GM12892 (cell line): ENCODE measurements at places on chromosomes 1 and 21.

DNA sequence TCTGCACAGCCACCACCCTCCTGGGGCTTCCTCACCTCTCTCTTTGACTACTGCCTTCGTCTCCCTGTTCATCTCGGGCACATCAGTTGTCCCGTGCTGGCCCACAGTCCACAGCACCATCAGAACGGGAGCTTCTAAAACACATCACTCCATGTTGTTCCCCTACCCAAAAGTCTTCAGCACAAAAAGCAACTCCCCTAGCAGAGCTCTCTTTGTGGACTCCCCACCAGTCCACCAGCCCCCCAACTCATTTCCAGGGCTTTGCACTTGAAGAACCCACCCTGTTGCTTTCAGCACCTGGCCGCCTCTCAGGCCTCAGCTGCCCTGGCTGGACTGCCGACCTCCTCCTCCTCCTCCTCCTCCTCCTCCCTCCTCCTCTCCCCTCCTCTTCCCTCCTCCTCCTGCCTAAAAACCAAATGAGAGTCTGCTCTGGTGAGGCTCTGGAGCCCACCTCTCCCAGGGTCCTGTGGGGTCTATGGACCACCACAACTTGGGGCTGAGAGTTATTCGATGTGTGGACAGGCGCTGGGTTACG lies 251.2 kb upstream of the VAMP3 start:
- no peak for DNase-seq

GRCh38 chr1:25744140-25744581 lies 55.8 kb upstream of the SELENON start:
- DNase-seq, result no peak

DNA sequence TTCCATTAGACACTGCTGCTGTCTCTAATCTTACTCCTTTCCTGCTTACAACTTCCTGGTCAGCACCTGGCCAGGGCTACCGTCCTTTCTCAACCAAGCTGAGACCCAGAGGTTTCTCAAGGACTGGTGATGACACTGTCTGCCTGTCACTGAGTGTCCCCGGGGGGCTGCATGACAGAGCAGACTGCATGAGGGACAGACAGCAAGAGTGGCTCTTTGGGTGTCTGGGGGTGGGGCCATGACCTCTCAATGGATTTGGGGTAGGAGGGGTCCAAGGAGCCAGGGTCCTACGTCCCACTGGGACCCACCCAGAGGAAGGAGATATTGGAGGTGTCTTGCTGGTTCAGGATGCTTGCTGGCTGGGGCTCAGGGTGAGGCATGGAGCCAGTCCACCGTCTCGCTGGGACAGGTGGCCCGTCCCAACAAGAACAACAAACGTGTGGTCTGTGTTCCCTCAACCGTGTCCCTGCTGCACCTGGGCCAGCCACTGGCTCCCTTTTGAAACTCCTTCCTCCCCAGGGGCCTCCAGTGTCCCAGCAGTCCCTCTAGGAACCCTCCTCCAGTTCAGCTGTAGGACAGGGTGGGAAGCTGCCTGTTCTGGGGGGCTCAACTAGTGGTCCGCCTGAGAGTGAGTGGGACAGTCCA lies 344.6 kb upstream of the AJAP1 start:
- DNase-seq, result no peak

DNA sequence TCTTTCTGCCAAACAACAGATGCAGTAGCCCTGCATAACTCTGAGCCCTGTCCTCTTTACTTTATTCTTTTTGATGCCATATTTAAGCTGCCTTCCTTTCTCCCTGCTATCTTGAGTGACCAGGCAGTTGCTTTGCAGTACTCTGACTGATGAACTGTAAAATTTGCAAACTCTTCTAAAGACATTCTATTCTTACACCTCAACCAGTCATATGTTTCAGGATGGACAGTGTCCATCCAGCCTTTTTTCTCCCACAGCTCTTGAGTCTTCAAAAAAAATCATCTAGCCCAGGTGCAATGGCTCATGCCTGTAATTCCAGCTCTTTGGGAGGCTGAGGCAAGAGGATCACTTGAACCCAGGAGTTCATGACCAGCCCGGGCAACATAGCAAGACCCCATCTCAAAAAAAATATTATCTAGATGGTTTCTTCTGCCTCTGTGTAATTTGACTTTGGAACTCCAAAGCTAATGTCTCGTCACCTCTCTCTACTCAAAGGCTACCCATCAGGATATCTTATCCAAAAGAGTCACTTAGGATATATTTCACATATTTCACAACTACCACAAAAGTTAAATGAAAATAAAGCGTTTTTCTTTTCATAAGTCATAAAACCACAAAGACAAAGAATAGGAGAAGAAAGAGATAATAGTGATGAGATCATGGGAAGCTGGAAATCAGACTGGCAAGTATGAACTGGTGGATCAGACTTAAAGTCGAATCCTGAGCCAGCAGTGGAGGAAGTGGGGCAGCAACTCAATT lies 54.6 kb upstream of the IPO9 start:
- no peak for DNase-seq

DNA sequence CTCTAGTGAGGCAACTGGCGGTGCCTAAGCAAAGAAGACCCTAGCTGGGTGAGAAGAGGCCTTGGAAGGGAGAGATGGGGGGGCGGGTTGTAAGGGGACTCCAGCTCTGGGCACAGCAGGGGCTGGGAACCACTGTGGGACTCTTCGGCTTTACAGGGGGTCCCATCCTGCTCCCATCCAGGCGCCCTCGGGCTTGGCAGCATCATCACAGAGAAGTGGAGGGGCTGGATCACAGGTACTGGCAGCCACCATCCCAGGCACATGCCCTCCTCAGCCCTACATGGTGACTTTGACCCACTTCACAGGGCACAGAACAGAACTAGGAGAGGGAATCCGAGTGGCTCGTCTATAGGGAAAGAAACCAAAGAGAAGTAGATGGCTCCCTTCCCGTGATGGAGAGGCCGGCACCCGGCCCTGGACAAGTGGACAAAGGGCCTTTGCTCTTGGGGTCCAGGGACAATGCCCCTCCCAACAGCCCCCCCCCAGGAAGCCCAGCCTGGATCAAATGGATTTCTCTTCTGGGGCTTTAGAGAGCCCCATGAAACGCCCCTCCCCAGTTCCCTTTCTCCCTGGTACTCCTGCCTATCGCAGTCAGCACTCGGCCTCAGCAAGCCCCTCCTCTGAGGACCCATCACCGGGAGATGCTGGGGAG lies 54.0 kb upstream of the ECE1 start:
- DNase-seq, result no peak

GRCh38 chr1:78004719-78005447 lies at the start of gene DNAJB4:
Gene DNAJB4, plus strand, starts transcription at chr1:78004939. Its CDS starts 172 bp downstream, at chr1:78005111.
- DNase-seq, result peak; percentile 34

DNA sequence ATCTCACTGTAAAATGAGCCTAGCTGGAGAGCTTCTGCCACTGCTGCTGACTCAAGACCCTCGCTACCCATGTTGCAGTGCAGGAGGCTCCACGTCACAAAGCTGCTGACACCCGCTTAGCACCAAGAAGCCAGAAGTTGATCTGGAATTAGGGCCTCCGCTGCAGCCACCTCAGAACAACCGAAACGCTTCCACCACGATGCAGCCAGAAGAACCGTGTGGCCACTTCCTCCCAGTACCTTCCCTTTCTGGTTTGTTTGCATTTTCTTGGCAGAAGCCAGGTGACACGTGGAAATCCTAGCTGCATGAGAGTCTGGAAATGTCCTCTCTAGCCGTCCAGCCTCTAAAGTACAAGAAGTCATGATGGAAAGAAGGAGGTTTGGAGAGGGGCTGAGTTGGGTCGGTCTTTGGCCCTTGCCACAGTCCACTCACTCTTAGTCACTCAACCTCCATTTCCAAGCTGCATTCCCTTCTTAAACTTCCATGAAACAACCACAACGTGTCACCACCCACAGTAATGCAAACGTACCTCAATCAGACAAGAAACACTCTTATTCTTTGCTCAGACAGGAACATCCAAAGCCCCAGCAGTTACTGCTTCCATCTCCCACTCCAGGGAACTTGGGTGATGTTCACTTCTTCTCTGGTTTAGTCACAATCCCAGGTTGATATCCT lies 10.0 kb upstream of the CDA start:
- DNase-seq, result no peak

DNA sequence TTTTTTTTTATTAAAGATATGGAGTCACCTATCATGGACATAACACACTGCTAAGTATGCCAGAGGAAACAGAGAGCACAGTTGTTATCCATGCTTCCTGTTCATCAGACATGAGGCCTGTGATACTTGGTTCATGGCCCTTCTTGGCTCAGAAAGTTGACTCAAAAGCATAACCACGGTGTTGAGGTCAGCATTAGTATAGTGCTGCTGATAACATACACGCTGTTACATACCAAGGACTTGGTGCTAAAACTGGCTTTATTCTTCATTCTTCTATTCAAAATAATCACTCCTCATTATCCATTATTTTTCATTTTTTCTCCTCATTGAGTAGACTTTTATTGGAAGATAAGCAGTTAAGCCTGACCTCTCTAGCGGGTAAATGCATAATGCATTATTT lies 464.1 kb downstream of the ADGRL2 start:
- DNase-seq, result no peak

DNA sequence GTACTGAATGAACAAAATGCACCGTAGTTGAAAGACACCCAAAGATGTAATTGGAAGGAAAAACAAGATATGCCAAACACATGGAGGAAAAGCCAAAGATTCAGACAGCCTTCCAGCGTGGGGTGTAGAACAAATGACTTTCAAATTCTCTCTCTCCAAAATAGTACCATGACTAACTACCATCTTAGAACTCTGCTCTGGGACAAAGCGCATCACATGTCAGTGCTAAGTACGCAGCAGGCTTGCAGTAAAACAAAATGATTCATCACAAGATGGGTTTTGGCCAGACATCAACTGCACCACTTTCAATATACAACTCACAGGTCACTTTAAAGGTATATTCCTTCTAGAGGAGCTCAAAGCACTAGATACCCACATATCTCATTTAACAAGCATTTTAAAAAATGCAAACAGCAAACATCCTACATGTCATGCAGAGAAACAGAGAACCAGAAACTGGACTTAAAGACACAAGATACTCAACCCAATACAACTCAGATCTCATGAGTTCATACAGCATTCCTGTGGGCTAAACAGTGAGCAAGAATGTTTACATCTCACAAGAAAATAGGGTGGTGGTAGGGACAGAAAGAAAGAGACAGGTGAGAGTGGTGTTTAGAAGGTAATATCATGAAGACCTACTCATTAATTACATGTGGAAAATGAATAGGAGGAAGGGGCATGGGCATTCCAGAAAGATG lies 75.7 kb downstream of the BCAR3 start:
- DNase-seq, result no peak

DNA sequence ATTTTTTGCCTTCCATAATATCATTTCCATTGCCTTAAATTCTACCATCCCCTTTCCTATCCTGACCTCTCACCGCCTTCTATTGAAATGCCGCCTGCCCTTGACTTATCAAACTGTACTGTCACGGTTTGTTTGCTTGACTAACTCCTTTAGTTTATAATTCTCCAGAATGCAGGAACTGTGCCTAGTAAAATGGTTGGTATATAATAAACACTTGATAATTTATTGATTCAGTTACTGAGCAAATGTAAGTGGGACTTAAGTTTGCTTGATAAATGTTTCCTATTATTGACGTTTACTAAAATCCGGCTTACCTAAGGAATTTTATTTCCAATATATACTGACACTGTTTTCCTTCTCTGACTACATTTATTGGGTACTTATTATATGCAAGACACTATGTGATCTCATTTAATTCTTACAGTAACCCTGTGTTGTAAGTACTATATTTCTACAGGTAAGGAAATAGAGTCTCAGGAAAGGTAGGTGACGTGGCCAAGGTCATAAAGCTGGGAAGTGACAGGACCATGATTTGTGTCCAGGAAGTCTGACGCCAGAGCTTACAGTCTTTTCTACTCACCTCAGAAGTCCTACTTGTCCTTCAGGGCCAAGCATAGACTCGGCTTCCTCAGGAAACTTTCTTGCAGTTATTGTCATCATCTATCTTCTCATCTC lies 35.7 kb downstream of the DPT start:
- DNase-seq, result no peak

GRCh38 chr1:32716312-32717148 lies 14.0 kb upstream of the SYNC start:
- DNase-seq, result peak; percentile 58

DNA sequence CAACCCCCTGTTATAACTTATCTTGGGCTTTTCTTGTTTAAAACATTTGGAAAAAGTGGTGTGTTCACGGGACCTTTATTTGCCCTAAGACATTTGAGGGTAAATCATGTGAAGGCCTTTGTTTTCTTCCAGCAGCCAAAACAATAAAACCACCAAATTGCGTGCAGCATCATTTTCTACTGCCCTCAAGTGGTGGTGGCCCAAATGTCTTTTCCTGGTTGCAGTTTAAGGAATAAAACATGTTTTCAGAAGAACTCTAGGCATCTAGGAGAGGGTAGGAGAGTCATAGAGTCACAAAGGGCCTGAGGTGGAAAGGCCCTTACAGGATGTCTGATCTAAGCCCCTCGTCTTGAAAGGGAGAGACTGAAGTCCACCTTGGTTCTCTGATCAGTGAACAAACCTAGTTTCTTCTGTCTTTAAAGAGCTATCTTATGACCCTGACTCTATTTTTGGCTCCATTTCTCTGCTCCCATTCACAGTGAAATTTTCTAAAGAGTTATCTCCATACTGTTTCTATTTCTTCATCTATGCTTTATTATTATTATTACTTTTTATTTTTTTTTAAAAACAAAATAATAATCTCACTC lies 16.0 kb upstream of the EPS15 start:
- DNase-seq, result no peak

GRCh38 chr1:184788970-184789369 lies 34.3 kb upstream of the EDEM3 start:
- no peak for DNase-seq

DNA sequence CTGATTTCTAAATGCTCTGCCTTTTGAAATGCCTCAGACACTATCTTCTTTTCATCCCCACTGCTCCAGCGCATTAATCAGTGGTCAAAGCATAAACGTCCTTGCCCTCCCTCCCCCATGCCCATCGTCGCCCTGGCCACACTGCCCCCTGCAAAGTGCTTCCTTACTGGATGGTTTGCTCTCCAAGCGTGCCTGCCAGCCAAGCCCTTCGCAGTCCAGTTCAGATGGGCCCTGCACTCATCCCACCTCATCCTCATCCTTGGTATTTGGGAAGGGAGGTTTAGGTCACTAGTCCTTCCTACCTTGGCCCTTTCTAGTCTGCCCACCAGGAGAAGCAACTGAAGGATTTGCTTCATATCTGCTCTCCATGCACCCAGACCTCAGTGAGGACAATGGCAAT lies 3.1 kb downstream of the GJA4 start:
- no peak for DNase-seq
